Brain microvascular endothelial cell (primary cell): ENCODE measurements at places on chromosomes 7 and 10.

- DNase-seq, result no peak
These were observed 79.6 kb downstream of the KIAA1217 start for GRCh38 chr10:24288581-24288980.

- no peak for DNase-seq
These were observed 34.5 kb downstream of the LYZL1 start for GRCh38 chr10:29323367-29323766.

- DNase-seq, result no peak
These were observed 69.7 kb upstream of the FHIP2A start for GRCh38 chr10:114751856-114752255.

DNA sequence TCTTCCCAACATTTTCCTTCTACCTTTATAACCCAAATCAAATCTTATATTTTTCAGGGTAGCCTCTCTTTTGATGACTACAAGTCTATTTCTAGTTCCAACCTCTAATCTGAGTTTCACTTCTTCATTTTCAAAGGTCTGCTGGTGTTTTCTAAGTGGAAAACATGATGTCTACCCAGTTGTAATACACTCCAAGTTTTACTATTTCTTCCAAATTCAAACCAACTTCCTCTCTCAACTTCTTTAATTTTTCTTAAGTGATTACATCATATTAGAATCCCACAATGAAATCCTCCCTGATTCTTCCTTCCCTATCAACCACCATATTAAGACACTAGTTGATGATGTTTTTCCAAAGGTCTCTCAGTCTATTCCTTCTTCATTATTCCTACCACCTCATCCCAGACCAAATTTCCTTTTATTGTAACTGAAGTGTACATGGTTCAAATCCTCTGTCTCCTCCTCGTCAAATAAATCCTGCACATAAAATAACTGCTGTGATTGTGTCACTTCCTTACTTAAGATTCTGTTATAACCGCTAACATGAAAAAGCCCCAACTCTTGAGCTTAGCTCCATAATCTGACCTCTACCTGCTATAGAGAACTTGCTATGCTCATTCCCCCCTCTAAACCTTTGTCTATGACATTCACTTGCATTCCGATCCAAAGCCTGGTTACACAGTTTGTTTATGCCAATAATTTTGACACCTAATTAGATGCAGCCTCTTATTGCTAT, 12.7 kb downstream of the TAS2R38 start:
- DNase-seq, result no peak

DNA sequence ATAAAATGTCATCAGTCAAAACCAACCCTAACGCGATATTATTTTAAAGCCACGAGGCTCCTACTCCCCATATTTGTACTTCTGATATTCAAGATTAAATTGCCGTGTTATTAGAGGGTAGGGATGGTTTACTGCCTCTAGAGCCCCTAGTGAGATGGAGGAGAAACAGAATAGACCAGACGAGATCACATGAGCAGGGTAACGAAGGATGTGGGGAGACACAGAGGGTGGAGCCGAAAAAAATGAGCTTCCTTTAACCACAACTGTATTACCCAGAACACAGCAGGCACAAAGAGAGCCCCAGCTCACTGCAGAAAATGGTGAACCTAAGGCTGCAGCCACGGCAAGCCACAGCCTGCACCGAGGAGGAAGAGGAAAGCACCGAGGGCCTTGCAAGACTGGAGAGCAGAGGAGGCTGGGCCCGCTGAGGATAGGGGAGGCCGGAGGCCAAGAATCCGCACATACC, 14.3 kb downstream of the ZC3HAV1 start:
- DNase-seq, result no peak

DNA sequence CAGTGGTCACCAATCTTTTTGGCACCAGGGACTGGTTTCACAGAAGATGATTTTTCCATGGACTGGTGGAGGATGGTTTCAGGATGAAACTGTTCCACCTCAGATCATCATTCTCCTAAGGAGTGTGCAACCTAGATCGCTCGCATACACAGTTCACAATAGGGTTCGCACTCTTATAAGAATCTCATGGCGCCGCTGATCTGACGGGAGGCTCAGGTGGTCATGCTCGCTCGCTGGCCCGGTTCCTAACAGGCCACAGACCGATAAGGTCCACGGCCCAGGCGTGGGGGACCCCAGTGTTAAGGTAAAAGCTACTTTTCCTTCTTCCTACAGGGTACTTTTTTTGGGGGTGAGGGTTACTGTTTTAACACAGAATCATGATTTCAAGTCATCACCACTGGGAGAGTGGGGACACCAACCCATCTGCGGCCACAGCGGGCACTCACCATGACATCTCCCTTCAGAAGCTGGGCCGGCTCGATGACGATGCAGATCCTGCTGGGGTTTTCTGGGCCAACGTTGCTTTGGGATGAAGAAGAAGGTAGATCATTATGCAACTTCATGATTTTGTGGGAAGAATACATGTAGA, 170.5 kb downstream of the TNS3 start:
- DNase-seq, result no peak

GRCh38 chr7:11541330-11541729, 290.7 kb downstream of the THSD7A start:
- DNase-seq, result no peak

- no peak for DNase-seq
These were observed 105.1 kb downstream of the NRP1 start for GRCh38 chr10:33229252-33229948.

DNA sequence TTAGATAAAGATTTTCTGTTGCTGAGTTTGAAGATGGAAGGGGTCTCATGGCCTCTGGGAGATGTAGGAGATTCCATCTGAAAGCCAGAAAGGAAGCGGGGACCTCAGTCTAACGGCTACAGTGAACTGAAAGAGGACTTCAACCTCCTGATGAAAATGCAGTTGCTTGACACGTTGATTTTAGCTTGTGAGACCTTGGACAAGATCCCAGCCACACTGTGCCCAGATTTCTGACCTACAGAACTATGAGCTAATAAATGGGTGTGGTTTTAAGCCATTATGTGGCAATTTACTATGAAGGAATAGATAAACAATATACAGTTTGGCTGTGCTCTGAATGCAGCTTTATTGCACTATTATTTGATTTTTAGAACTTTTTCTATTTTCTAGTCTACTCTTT, 342.3 kb upstream of the SEMA3D start:
- DNase-seq, result peak; percentile 26

- no peak for DNase-seq
These were observed 162.2 kb downstream of the EGFR start for GRCh38 chr7:55180963-55181542.

GRCh38 chr7:121105262-121105661, 116.8 kb downstream of the CPED1 start:
- no peak for DNase-seq

GRCh38 chr10:97821308-97822038, 28.2 kb upstream of the GOLGA7B start:
- no peak for DNase-seq

- no peak for DNase-seq
These were observed 287.5 kb upstream of the NFE2L3 start for GRCh38 chr7:25864511-25864910.

DNA sequence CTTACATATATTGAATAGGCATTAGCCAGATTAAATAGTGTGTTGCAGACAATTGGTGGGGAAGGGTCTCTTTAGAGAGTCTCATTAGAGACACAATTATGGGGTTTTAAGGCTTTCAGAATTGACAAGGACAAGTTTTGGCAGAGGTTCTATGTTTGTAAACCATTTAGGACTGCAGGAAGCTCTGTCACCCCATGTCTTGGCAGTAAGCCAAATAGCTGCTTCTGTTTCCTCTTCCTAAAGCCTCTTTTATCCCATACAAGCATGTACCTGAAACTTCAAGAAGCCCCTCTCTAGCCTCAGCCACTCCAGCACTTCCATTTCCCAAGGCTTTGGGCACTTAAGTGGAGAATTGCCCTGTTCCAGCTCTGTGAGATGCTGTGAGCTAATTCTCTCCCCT, 21.8 kb upstream of the LRRC4 start:
- no peak for DNase-seq

GRCh38 chr7:5420881-5421713, 2.5 kb downstream of the TNRC18 start:
- no peak for DNase-seq
